Activated naive CD4-positive, alpha-beta T cell treated with anti-CD3 and anti-CD28 coated beads, Interleukin-2, amount 10 ng/mL, durations not matched to agents 5 hours and 36 hours (primary cell): ENCODE measurements at places on chromosomes 3 and 15. TPM values are rescaled to one million over a fixed set of nuclear protein-coding genes. Genes with fewer than 3 reads are reported as not detected.

The ZNF660 gene
- total RNA-seq = not detected

The SPINK8 gene
- total RNA-seq = not detected

The VILL gene
- 27.3 TPM for total RNA-seq

The CDHR4 gene
- not detected for total RNA-seq

The CLDND1 gene
- total RNA-seq = 377 TPM

The IL17RC gene
- 0.29 TPM for total RNA-seq

The NR2F2 gene
- not detected for total RNA-seq
